ENCODE measurements at places on chromosomes 3 and 15.

GRCh38 chr15:30962079-30962478 lies 29.3 kb downstream of the MTMR10 start:
- no peak for DNase-seq

DNA sequence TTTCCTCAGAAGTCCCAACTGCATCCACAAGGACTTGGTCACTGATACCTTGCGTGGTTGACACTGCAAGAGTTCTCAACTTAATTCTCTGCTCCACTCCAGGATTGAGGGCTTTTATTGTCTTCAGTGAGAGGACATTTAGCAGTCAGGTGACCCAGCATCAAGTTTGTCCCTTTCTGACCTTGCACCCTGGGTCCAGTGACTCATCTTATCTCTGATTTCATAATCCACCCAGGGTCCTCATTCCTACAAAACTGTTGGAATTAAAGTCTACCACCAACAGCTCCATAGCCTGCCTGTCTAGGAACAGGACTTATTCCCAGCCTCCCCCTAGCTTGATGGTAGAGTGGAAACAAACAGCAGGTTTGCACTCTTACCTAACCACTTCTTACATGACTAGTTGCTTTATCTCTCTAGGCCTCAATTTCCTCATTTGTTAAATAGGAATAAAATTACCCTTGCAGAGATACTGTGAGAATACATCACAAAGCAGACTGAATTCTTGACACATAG lies 151.3 kb upstream of the LPP start:
- no peak for DNase-seq

DNA sequence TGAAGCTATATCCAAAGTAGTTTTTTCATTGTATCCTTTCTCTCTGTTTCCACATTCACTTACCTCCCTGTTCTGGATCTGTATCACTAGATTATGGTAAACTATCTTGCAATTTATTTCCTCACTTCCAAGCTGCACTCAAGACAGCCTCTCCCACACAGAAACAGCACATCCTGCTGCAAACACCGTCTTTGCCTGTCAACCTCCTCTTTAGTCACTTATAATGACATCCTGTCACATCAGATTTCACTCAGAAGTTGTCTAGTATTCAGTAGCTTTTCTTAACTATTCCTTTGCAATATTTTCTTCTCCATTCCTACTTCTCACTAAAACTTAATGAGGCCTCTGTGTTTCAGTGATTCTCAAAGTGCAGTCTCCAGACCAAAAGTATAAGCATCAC lies 490.8 kb downstream of the IGSF11 start:
- no peak for DNase-seq

DNA sequence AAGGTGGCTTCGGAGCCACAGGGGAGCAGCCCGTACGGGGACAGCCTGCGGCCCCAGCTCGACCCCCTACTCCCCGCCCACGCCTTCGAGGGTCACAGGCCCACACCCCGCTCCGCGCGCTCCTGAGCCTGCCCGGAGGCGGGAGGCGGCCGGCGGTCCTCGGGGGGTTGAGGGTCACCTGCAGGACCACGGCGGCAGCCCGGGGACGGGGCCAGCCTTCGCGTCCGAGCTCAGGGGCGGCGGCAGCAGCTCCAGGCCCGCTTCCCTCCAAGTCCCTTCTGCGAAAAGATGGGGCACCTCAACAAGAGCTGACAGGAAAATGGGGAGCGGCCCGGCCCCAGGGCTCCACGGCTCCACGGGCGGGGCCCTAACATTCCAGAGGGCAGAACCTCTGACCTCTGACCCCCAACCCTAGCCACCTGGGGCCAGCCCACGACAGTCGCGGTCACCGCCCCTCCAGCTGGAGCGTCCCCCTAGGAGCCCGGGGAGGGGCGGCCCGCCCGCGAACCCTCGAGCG lies 428 bp downstream of the LYSMD4 start:
- no peak for DNase-seq

- no peak for DNase-seq
Measured at GRCh38 chr15:27336676-27337075, 365.7 kb downstream of the GABRG3 start.

- no peak for DNase-seq
Measured at GRCh38 chr3:47404431-47404876, 23.6 kb downstream of the PTPN23 start.

GRCh38 chr3:126329927-126330725 lies 27.1 kb downstream of the KLF15 start:
- no peak for DNase-seq

DNA sequence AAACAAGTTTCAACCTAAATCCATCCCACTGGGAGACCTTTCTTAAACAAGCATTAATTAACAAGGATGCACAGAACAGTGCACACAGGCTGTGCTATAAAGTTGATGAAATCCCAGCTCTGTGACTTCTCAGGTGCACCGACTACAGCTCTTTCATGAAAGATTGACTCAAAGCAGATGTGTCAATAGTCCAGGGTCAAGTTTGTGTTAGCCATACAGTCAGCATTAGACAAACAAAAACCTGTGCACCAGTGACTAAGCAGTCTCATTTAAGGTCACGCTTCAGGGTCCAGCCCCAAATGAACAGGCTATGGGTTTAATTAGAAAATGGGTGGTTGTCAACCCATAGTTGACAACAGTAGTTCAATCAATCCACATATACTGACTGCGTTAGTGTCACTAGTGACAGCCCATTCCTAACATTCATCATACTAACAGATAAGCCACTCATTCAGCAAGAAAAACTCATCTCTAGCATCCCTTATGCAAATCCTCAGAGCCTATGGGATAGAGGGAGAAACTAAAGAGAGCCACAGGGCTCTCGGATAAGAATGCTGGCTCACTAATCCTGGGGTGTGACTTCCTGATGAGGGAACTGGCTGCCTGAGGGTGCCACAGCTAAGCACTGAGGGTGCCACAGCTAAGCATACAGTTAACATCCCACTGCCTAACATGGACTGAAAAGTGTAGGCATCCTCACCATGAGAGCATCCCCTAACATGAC lies 84.1 kb downstream of the WNT5A start:
- DNase-seq: no peak

DNA sequence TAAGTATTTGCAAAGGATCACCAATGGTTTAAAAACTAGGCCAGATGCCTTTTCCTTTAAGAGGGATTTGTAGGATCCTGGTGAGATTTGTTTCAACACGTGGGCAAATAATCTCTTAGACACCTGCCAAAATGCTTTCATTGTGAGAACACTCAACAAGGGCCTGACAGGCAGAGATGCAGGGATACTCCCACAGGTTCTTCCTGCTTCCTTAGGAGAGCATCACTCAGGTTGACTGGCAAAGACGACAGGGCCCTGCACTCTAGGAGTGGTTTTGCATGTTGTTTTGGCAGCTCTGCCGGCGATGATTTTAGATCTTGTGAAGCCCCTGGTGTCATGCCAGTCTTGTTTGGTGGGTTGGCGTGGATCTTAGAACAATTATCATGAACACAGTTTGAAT lies 184.5 kb downstream of the NR1D2 start:
- no peak for DNase-seq

DNA sequence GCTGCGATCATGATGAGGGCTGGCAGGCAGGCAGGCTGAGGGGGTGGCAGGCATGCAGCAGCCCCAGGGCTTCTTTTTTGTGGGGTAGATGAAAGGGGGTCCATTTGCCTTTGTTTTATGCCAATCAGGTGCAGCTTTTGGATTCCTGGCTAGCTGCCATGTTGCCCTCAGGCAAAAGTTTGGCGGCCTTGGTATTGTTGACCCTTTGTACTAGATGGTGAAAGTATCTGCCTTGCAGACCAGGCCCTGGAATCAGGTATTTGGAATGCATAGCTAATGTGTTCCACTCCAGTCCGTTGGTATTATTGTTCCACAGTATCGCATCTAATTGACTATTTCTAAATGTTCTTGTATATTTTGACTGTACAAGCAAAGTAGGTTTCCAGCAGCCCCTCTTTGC lies 35.0 kb downstream of the EEFSEC start:
- no peak for DNase-seq

Measured in activated CD4-positive, CD25-positive, alpha-beta regulatory T cell treated with anti-CD3 and anti-CD28 coated beads, Interleukin-2, amount 50 U/mL, for 16 hours (primary cell).